Activated CD4-positive, alpha-beta memory T cell treated with anti-CD3 and anti-CD28 coated beads for 36 hours (primary cell): ENCODE measurements at places on chromosomes 11 and 22. TPM values are rescaled to one million over a fixed set of nuclear protein-coding genes. Genes with fewer than 3 reads are reported as not detected.

DNA sequence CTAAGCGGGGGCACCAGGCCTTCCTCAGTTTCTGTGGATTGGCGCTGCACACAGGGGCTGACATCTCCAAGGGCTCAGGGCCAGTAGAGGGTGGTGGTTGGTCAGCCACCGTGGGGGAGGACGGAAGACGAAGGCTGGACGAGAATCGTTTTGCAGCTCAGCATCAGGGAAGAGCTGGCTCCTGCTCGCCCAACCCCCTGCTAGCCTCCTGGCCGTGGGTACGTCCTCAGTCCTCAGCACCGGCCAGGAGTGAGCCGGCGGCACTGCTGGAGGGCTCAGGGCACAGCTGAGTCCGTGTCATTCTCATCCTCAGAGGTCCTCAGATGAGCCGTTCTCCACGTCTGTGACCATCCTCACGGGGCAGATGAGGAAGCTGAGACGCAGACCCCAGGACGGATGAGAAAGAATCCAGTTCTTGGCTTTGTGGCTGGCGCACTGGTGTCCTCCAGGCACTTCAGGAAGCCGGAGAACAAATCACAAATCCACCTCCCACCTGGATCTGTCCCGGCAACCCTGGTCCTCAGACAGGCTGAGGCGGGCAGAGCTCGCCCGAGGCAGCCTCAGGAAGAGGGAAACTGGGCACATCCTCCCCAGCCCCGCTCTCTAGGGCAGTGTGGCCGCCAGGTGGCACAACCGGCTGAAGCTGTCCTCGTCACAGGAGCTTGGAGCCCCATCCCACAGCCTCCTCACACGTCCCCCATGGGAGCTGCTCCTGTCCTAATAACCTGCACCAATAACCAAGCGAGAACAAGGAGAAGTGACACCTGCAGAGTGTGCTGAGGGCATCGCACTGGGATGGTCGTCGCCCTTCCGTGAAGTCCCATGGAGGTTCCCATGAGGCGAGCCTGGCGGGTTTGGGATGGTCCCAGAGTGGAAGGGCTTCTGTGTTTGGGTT, 393.7 kb downstream of the BRD1 start:
- DNase-seq: no peak

- DNase-seq: peak; percentile 4
Observed at GRCh38 chr22:36938028-36938425, 24.6 kb downstream of the CSF2RB start.

DNA sequence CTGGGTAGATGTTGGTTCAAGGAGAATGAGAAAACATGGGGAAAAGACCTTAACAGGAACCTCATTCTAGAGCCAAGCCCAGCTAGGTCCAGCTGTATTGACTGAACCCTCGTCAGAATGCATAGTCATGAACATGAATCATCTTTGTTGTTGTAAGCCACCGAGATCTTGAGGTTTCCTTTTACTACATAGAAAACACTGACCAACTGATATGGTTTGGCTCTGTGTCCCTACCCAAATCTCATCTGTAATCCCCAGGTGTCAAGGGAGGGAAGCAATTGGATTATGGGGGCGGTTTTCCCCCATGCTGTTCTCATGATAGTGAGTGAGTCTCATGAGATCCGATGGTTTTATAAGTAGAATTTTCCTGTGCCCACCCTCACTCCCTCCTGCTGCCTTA, 19.4 kb upstream of the PHOX2A start:
- no peak for DNase-seq

GRCh38 chr22:33580310-33580709, 340.0 kb downstream of the LARGE1 start:
- no peak for DNase-seq

- DNase-seq: no peak
Observed at GRCh38 chr22:49203859-49204598, 623.6 kb downstream of the BRD1 start.

Gene PAFAH1B2
- total RNA-seq: 61.3 TPM

DNA sequence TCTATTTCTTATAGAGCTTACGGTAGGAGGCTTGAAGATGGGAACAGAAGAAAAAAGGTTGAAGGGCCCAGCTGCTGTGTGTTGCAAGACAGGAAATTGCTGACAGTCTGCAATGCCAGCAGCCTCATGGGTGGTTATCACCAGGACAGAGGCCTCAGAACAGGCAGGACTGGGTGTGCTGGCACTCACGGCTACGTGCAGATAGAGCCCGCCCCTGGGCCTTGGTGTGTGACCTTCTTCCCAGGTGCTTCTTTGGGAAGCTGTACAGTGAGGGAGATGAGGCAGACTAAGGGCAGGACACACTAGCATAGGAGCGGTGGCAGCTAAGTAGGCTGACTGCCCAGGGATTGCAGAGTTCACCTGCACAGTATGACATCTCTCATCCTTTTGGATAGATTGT, 12.6 kb downstream of the PRAME start:
- no peak for DNase-seq

GRCh38 chr11:76237914-76238313, 31.6 kb upstream of the WNT11 start:
- DNase-seq: no peak

Gene MS4A6E
- not detected for total RNA-seq

DNA sequence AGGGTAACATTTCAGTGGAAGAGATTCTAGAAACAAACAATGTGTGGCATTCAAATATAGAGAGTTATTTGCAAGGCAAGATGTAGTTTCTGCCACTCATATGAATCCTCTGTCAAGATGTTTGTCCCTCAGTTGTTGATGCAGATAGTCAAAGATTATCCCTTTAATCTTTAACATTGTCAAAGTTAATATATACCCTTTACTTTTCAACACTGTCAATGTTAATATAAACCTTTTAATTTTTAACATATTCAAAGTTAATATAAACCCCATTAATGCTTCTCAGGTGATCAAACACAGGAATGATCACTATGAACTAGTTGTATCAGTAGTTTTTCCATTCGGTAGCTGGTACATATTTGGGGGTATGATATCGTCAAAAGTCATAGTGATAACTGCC, 51.9 kb upstream of the PICALM start:
- no peak for DNase-seq
